Effector memory CD8-positive, alpha-beta T cell (primary cell): ENCODE measurements at places on chromosomes 1 and 21.

DNA sequence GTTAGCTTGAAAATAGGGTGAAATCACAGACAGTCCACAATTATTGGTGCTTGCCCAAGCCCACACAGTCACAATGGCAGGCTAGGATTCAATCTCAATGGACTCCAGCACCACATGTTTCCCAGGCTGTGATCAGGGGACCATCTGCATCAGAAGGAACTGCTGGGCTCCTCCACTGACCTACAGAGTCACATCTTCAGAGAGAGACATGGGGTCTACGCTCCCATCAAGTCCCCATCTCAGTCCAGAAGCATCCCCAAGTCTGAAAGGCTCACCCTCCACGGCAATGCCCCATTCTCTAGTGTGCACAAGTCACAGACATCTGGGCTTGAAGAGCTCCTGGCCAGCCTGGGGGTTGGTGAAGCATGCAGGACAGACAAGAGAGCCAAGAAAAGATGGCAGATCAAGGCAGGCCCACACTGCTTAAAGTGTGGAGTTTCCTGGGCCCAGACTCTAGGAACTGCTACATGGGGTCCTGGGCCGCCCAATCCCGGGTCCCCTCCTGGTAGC is 262.5 kb downstream of the NPHP4 start:
- no peak for DNase-seq

DNA sequence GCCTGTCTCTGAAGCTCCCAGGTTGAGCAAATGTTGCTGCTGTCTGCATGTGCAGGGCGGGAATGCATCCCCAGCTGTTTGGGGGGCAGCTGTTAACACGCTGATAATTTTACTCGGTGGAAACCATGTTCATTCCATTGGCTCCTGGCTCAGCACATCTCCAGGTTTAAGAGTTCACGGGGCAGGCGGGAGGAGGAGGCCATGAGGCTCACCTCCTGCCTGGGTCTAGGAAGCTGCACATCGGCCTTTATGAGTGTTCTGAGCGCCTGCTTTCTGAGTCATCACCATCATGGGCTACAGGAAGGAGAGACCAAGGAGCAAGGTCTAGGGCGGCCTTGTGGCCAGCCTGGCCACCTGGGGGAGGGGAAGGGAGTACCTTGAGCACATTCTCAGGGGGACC is 29.7 kb downstream of the AJAP1 start:
- no peak for DNase-seq

DNA sequence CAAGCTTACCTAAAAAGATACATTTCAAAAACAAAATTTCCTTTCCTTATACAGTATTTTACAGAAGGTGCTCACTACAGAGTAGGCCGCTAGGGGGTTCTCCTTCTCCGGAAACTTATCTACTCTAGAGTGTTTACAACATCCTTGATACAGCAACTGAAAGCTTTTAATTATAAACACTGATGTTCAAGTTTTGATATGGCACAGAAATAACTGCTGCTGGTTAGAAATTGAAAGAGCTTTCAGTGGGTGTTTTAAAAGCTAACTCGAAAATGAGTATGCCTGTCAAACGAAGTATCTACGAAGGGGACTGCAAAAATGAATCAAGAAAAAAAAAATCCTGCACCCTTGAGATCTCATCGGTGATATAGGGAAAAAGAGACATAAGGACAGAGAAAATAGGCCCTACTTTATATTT is 1.0 kb downstream of the YOD1 start:
- DNase-seq, result peak; percentile 40

- no peak for DNase-seq
These were observed 436.7 kb downstream of the NCAM2 start for GRCh38 chr21:21434944-21435343.

DNA sequence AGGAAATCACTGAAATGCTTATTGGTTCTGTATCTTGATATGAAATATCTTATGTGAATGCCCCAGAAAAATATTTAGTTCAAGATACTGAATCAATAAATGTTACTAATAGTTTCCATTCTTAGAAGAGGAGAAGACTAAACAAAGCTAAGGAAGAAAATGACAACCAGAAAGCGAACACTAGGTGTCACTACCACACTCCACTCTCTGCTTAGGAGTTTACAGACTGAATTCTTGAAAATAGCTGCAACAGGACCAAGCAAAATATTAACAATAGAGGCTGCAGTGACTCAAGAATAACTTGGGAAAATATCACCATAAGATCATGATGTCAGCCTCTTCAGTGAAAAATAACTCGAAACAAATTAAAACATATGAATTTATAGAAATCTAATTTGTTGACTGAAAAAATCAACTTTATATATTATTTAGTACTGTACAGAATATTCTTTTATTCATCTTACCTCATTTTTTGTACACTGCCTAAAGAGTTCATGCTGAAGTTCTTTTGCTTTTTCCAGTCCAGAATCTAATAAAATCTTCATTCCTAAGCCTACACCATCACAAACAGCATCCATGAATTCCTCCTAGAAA is 61.6 kb downstream of the KIF14 start:
- DNase-seq, result peak; percentile 5

GRCh38 chr1:171252482-171252881 is 4.2 kb downstream of the FMO1 start:
- no peak for DNase-seq

DNA sequence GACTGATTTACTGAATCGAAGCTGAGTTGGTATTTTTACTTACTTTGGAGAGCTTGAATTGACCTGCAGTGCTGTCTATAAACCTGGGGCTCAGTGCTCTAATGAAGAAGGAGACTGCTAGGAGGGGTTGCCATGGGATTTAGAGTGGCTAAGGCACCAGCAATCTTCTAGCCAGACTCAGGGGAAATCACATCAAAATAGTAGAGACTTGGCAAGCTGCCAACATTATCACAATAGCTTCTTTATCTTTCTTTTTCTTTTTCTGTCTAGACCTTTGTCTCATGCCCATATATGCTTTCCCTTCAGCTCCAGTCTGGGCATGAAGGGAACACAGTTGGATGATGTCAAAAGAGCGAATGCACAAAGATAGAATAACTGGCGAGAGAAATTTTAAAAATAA is 301.1 kb upstream of the DPYD start:
- no peak for DNase-seq

DNA sequence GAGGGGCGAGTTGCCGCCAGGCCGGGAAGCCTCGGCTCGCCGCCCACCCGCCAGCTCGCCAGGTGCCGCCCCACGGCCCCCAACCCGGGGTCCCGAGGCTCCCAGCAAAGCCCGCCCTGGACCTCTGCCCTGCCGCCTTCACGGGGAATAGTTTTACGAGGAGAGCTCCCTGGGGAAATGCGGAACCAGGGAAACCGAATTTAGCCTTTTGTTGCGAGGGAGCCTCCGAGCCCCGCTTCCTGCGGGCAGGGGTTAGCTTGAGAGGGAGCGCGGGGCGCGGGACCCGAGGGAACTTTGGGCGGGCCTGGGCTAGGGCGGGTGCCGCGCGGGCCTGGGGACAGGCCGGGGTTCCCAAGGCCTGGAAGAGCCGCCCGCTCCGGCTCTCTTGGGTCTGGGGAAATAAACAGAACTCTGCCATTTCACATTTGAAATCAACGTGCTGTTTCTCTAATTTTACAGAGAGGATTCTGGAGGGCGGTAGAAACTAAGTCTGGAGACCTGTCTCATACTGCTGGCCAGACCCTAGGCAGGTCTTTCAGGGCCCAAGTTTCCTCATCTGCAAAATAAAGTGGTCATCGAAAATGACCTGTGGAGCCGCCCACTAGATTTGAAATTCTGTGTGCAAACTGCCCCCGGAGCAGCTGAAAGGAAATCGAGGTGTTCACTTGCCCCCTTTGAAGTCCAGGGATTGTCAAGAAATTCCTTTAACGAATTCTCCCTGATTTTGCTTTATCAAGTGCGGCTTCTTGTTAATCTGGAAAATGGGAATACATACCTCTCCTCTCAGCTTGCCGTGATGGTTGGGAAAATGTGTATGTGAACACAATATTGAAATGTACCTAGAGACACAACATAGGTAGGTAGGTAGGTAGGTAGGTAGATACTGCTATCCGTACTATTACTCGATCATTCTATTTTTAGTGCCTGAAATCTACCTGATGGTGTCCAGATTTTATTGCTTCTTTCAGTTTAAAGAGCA is 749 bp upstream of the GLUL start:
- no peak for DNase-seq

GRCh38 chr1:223810586-223810985 is 35.2 kb downstream of the TP53BP2 start:
- DNase-seq, result no peak

DNA sequence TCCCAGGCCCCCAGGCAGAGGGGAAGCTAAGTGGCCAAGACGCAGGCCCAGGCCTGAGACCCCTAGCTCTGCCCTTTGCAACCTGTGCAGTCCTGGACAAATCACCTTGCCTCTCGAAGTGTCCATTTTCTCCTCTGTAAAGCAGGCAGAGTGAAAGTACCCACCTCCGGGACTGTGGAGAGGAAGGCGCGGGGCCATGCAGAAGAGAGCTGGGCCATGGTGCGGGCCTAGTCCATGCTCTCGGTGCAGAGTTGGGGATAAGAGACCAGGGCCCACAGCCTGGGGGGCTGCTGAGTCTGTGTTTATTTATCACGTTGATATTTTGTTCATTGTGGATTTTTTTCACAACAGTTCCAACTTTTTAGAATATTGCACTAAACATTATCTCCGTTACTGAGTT is 160.2 kb upstream of the VAMP3 start:
- DNase-seq, result no peak

- DNase-seq, result peak; percentile 32
These were observed 25.9 kb downstream of the TSPAN2 start for GRCh38 chr1:115063228-115063901.

DNA sequence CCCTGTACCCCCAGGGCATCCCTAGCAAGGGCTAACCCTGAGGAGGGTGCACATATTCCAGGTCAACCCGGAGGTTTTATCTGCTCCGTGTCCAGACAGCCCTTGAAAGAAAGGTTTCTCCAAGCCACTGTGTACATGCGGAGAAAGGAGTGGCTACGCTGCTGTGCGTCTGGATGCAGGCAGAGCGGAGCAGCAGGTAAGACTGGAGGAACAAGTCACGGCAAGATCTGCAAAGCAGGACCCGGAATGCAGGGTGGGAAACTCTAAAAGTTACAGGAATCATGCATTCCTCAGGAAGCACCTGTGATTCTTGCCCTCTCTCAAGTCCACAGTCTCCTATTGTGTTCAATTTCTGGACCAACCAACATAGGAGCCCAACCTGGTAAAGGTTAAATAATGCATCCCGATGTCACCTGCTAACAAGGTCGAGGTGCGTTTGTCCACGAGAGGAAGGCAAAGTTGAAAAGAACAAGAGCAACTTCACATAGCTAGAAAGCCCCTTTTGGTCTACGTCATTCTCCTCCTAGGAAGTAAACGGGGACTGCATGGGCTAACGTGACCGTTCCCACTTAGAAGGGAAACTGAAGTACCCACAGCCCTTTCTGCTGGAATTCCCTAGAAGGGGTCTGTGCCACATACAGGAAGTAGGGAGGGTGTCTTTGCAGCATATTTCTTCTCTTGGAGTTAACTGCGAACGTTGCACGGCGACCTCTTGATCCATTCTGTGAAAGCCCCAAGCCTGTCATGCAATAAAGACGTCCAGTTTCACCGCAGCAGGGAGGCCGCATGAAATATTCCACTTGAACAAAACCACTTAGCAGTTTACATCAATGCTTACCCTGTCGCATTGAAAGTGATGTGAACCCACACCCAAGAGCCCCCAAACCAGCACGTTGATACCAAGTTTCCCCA is 5.8 kb downstream of the TIAM1 start:
- no peak for DNase-seq

- DNase-seq, result no peak
These were observed 102.8 kb downstream of the KCTD3 start for GRCh38 chr1:215669806-215670491.

DNA sequence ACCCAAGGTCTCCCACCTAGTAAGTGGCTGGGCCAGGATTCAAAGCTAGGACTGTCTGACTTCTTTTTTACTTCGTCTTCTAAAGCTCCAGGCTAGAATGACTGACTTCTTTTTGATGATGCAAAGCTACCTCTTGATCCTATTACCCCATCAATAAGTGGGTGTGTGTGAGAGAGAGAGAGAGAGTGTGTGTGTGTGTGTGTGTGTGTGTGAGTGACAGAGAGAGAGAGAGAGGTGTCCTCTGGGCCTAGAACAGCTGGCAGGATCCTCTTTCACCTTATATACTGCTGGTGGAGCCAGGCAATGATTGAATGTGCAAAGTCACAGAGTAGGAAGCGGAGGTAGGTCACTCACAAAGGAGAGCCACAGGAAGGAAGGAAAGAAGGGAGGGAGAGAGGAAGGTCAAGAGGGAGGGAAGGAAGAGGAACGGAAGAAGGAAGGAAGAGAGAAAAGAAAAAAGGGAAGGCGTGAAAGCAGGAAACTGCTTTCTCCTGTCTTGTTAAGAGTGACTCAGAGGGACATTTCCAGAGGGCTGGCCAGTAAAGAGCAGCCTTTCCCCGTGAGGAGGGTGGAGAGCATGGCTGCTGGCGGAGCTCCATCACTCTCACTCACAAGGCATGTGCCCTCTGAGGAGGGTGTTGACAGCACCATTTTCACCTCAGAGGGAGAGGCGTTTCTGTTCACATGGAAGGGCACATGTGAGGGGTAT is 68.9 kb downstream of the CDC7 start:
- no peak for DNase-seq

GRCh38 chr1:228416217-228416933 is at the start of gene TRIM17:
Gene TRIM17, minus strand, starts transcription at chr1:228416861. Its CDS starts 1,789 bp downstream, at chr1:228415072.
- peak; percentile 13 for DNase-seq

DNA sequence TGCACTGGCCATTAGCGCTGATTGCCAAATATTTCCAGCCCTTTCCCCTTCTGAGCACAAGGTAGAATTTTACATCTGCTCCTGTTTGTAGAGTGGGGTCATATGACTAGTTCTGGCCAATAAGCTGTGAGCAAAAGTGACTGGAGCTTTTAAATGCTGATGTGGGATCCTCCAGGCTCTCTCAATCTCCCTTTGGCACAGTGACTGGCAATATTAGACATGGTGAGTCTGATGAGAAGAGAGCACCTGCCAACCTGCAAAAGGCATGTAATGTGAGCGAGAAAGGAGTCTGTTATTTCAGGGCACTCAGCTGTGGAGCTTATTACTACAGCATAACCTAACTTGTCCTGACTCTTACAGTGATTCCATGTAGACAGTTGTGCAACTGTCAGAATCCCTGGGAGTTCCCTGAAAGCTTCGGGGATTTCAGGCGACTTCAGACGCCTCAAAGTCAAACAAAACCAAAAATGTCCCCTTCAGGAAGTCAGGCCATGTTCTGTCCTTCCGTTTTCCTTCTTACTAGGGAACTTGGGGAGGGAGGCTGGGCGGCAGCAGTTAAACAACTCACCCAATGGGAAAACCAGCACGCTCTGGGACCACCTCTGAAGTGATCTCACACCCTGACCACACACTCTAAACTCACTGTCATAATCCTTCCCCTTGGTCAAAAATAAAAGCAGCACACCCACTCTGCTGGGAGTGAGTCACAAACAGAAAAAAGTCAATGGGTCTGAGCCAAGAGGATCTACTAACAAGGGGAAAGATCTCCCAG is 3.6 kb upstream of the RASSF5 start:
- DNase-seq, result no peak

- peak; percentile 94 for DNase-seq
These were observed at the start of gene ZBTB17 for GRCh38 chr1:15975805-15976680. Gene ZBTB17, minus strand, starts transcription at chr1:15976101. Its CDS starts 27,606 bp downstream, at chr1:15948495.
